HEK293T (cell line): ENCODE measurements at places on chromosomes 13 and 19.

GRCh38 chr19:31312009-31312676, 37.1 kb downstream of the TSHZ3 start:
- no peak for DNase-seq

- no peak for DNase-seq
These were observed 67.5 kb downstream of the STARD13 start for GRCh38 chr13:33218020-33218419.

GRCh38 chr13:109743706-109744453, 42.5 kb downstream of the IRS2 start:
- no peak for DNase-seq

DNA sequence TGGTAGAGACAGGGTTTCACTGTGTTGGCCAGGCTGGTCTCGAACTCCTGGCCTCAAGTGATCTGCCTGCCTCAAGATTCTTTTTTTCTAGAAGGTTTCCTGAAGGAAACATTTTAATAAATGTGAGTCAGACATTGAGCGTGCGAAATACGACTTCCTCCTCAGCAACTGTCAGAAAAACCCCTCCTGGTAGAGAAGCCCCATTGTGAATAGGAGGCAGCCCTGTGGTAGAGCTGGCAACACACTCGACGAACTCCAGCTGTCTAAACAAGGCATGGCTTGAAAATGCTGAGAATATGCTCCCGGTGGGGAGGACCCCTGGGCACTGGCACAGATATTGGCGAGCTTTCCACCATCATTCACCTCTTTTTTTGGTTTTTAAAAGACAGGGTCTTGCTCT, 9.8 kb downstream of the ZNF333 start:
- DNase-seq: no peak

- DNase-seq: no peak
These were observed 33.1 kb downstream of the SHANK1 start for GRCh38 chr19:50686310-50687032.

DNA sequence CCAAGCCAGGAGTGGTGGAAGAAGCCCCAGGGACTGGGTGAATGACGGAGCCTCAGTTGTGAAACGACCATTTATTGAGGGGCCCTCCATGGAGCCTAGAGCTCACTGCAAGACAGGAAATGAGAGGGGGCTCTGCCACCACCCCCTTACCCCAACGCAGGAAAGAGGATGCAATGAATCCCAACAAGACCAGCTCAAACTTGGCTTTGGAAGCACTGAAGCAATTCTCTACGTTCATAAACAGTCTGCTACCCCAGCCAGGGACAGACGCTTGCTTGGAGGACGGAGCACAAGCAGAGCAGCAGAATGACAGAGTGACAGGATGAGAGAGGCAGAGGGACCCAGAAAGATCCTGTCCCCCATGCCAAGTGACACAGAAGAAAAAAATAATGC, 1.0 kb downstream of the PRKACA start:
- DNase-seq: no peak

GRCh38 chr13:98719527-98720250, 32.8 kb downstream of the SLC15A1 start:
- DNase-seq: no peak

DNA sequence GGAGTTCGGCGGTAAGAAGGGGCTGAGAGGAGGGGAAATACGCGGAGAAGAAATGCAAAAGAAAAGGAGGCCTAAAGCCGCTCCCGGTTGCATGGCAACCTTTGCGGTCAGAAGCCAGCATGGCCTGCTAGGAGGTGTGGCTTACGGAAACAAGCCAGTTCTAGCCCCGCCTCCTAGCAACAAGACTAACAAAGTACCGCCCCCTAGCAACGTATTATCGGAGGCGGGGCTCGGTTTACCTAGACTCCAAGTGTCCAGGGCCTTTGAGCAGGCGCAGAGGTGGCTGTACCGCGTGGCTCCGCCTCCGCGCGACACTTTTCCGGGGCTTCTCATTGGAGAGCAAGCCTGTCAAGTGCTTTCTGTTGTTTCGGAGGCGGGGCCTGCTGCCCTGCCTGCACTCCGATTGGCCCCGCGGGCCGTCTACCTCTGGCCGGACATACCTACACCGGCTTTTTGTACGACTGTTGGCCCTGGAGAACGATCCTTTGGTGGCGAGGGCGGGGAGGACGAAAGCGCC, 339 bp upstream of the CYTH2 start:
- DNase-seq: peak; percentile 98

DNA sequence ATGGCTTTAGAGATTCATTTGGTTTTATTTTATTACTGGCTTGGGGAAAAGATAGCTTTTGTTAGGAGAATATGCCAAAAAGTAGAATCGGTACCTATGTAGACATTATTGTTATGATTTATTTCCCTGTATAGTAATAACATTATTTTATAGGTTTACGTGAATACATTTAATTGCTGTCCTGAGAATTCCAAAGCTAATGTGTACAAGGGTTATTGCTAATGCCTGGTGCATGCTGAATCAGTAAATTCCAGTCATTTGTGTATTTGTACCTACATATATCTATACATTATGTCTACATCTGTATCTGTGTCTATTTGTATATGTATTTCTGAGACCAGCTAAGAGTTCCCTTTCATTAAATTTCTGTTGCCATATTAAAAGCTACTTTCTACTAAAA, 550.9 kb downstream of the GPC6 start:
- no peak for DNase-seq

GRCh38 chr19:34994286-34994642, 5.9 kb upstream of the GRAMD1A start:
- no peak for DNase-seq

- DNase-seq: no peak
These were observed 14.8 kb upstream of the FXYD3 start for GRCh38 chr19:35100588-35101533.
